ENCODE measurements at places on chromosomes 16 and 17.

- no peak for DNase-seq
Observed at GRCh38 chr17:49375544-49375943, 13.5 kb upstream of the ZNF652 start.

- no peak for DNase-seq
Observed at GRCh38 chr16:54148974-54149373, 137.6 kb downstream of the IRX3 start.

GRCh38 chr16:71600822-71601221 lies 23.9 kb upstream of the TAT start:
- no peak for DNase-seq

GRCh38 chr17:4232168-4232813 lies 31.5 kb downstream of the ANKFY1 start:
- peak; percentile 11 for DNase-seq

DNA sequence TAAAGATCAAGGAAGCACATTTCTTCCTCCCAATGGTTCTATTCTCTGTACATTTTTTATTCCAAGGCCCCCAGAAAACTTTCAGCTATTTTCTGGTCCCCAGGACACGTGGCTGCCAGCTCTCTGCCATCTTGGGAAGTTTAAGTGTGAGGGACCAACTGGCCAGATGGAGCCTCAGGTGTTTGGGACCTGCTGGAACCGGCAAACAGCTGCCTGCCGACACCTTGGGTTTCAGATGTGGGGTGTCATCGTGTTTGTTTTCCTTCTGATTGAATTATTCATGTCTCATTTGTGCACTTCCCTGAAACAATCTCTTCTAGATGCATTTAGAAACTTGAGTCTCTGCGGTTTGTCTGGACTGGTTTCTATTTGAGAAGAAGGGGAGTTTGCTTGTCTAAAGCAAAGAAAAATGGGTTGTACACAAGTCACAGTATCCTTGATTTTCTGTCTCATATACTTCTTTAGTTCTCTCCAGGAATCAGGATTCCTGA lies 386.5 kb downstream of the SLC39A11 start:
- DNase-seq, result no peak

DNA sequence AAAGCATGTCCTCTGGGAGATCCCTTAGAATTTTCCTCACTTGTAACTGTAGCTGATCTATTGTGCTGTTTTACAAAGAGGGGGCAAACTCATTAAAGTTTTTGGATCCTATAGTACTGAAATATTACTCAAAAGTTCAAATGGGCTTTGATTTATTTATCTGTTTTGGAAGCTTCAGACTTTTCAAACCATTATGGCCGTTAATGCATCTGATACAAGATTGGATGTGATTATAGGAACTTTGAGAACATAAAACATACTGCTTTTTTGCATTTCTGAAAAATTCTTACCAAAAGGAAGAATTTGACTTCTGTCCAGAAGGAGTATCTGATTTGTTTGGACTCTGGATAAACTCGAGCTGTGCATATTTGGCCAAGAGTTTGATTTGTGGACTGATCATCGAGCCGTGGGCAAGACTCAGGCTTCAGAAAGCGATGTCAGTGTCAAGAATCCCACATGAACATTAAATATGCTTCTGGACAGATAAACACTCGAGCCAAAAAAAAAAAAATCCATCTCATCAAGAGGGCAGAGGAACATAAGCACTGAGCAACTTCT lies 8.2 kb upstream of the MARCHF10 start:
- no peak for DNase-seq

GRCh38 chr16:56999409-57000270 lies 10.3 kb downstream of the NLRC5 start:
- DNase-seq, result peak; percentile 29

DNA sequence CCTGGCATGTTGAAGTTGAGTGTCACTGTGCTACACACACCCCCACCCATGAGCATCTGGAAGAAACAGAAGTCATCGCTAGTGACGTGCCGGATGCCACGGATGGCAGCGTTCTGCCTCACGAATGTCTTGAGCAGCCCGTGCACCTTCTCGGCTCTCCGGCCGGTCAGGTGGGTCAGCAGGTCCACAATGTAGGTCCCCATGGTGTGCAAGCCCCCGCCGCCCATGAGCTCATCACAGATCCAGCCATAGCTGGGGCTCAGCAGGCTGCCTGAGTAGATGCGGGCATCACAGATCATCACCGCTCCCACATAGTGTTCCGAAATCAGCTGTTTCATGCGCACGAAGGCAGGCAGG lies 8.9 kb downstream of the C16orf86 start:
- no peak for DNase-seq

DNA sequence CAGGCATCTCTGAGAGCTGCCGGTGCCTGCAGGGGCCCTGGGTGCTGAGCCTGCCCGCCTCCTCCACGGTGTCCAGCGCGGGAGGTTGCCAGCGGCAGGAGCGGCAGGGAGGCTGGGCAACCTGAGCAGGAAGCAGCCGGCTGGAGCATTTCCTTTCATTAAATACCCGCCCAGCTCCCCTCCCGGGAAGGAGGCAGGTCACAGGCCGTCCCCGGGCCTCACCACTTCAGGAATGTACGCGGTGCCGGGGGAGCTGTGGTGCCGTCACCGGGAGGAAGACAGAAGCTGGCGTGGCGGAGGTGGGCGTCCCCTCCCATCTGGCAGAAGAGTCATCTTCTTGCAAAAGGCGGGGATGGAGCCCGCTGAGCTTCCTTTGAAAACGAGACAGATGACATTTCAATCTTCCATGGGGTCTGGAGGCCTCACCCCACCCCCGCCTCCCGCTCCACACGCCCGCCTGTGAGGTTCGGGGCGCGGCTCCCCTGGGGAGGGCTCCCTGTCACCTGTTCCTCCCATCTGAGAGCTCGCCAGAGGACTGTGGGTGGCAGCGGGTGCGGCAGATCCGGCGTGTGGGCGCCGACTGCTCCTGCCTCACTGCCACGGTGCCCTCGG lies 16.0 kb downstream of the SOX8 start:
- peak; percentile 52 for DNase-seq

DNA sequence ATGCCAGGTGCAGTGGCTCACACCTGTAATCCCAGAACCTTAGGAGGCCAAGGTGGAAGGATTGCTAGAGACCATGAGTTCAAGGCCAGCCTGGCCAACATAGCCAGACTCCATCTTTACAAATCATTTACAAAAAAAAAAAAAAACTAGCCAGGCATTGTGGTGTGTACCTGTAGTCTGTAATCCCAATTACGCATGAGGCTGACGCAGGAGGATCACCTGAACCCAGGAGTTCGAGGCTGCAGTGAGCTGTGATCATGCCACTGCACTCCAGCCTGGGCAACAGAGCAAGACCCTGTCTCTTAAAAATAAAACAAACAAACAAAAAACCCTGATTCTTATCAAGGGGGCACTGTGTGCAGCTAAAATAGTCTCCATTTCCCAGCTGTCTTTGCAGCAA lies 16.8 kb upstream of the HAP1 start:
- no peak for DNase-seq

- DNase-seq, result peak; percentile 99
Observed at GRCh38 chr17:59892924-59893675, at the start of the genes RPS6KB1 and TUBD1. Gene RPS6KB1, plus strand, starts transcription at chr17:59893121. Its CDS starts 64 bp downstream, at chr17:59893185. Gene TUBD1, minus strand, starts transcription at chr17:59892943. Its CDS starts 1,941 bp downstream, at chr17:59891002.

- DNase-seq, result no peak
Observed at GRCh38 chr17:16444258-16444886, 29.0 kb downstream of the TRPV2 start.

GRCh38 chr16:84500531-84500930 lies 3.9 kb downstream of the MEAK7 start:
- DNase-seq, result no peak

DNA sequence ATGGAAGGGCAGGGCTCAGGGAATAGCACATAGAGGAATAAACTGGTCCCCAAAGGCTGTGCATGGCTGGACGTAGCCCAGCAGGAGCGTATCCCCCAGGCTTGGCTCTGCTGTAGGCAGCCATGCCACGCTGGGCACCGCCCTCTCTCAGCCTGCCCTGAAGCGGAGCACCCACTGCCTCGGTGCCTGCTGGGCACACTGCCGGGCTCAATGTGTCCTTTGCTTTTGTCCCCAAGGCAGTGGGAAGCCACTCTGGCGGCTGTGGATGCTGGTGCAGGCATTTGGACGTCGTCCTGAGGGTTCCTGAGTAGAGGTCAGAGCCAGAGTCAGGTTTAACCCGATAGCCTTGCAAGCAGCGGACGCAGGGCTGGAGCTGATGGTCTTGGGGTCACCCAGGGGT lies 141.0 kb downstream of the ENGASE start:
- no peak for DNase-seq

- DNase-seq, result no peak
Observed at GRCh38 chr17:9022573-9023391, 1.5 kb downstream of the NTN1 start.

DNA sequence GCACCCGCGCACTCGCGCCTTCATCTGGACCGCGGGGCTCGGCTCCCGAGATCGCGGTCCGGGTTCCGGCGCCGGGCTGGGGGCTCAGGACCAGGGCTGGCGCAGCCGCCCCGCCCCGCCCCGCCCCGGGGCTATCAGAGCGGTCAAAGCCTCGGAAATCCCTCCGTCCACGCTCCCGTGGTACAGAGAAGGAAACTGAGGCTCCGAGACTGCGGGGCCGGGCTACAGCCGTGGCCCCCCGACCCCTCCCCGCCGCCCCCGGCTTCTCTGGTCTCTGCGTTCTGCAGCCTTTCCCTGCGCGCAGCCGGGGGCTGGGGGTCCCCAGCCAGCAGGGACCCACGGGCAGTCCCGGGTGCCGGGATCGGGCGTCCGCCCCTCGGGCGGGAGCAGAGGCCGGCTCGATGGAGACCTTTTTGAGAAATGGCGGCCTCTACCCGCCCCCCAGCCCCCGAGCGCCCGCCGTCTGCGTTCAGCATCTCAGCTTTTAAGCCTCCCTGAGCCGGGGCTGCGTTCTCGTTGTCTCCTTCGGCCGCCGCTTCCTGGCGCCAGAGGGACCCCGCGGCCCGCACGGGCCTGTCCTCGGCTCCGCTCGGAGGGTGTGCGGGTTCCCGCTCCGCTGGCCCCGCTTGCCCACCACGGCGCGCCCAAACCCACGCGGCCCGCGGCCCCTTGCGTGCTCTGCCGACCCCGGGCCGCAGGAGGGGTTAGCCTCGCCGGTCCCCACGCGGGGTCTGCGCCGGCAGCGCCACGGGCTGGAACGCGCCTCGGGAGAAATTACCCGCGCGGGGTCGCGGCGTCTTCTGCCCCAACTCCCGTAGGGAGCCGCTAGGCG lies 1.5 kb upstream of the NPTX1 start:
- DNase-seq, result peak; percentile 32

DNA sequence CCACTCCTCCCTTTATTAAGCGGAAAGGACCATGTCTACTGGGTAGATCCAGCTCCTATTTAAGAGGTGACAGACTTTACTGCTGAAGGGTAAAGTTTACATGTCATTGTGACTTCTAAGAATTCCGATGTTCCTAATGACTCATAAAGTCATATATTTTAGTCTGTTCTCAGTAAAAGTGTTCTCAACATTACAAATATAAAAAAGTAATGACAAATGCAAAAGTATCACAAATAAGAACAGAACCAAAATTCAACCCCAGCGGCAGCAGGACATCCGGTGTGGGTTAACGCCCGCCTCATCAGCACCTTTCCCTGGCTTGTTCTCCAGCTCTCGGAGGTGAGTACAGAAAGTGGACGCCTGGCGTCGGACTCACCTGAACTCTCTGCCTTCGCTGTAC lies 6.8 kb downstream of the AXIN1 start:
- no peak for DNase-seq

DNA sequence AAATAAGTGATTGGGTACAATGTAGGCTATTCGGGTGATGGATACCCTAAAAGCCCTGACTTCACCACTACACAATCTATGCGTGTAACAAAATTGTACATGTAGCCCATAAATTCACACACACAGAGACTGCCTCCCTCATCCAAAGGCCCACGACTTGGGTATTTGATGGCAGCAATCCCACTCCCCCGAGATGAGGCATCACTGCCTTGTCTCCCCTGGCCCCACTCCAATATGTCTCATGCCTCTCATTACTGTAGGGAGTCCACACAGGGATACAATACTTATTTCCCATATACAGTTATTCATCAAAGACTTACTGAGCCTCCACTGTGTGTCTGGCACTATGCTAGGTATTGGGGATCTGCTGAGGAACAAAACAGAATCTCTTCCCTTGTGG lies 192.6 kb downstream of the CBLN1 start:
- DNase-seq, result no peak

GRCh38 chr17:58985367-58985766 lies 121.3 kb downstream of the TRIM37 start:
- DNase-seq, result no peak

DNA sequence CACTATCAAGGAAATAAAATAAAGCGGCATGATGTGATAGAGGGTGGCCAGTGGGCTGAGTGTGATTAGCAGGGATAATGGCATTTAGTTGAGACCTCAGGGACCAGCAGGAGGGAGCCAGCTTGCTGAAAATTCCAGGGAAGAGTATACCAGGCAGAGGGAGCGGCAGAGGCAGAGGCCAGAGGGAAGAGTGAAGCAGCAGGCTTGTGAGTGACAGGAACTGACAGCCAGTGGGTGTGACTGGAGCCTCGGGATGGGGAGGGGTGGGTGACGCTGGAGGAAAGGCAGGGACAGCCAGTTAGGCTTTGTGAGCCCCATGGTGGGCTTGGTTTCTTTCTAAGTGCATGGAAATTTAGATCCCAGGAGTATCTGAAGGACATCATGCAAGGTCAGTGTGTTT lies 209.7 kb upstream of the CACNG3 start:
- no peak for DNase-seq

DNA sequence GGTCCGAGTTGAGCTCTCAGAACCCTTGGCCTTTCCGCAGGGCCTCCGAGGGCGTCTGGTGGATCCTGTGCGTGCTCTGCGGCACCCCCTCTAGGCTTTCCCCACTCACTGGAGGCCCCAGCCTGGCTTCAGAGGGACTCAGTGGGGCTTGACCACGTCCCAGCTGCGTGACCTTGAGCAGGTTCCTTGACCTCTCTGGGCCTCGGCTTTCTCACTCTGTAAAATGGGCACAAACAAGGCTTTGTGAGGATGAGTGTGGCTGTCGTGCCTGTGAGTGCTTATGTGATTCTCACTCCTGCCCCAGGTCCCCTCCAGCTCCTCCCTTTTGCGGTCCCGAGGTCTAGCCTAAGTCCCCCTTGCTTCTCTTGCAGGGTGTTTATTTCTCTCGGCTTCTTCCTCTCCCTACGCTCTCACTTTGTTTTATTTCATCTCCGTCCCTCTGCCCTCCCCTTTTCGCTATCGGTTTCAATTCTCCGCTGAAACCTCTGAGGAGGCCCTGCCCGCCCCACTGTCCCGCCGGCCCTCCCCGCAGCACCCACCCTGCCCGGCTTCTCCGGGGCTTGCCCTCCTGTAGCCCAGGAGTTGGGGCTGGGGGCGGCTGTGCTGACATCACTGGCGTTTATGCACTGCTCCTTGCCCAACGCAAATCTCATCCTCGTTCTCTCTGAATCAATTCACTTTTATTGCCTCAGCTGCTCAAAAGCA lies 82.3 kb upstream of the CBX4 start:
- no peak for DNase-seq

- DNase-seq, result no peak
Observed at GRCh38 chr17:45339646-45340605, 23.1 kb upstream of the MAP3K14 start.
